ENCODE measurements at places on chromosomes 2 and 18.

GRCh38 chr2:241052677-241053360 is 49.3 kb downstream of the MTERF4 start:
- no peak for DNase-seq

GRCh38 chr2:11681722-11682589 is 12.0 kb upstream of the NTSR2 start:
- peak; percentile 60 for DNase-seq

DNA sequence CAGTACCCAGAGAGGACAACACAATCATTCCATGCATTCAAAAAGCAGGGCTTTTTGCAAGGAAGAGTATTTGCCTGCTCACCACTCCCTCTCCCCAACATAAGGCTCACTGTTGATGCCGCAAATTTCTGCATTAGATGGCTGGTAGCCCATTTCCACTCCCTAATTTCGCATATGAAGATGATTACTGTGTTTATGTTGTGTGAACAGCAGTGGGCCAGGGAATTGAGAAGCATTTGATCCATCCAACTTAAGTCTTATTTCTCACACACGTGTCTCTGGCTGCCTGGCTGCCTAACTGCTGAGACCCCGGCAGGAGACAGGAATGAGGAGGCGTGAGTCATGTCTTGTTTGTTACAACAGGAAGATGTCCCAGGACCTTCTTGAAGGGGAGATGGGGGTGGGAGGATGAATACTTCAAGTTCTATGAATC is 294.1 kb downstream of the ALK start:
- no peak for DNase-seq

DNA sequence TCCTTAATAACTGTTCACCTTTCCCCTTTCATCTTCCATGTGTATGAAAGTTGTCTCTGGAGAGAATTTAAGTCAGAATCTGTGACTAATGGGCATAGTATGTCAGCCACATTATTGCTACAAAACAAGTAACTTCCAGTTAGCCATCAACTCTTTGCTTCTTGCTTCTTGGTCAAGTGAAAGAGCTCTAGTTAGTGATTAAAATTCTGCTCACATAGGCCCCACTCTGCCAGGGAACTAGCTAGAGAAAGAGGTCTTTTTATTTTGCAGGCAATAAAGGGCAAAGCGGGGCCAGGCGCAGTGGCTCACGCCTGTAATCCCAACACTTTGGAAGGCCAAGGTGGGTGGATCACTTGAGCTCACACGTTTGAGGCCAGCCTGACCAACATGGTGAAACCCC is 64.6 kb downstream of the COLEC12 start:
- no peak for DNase-seq

GRCh38 chr18:36294031-36294430 is 3.5 kb upstream of the FHOD3 start:
- no peak for DNase-seq

DNA sequence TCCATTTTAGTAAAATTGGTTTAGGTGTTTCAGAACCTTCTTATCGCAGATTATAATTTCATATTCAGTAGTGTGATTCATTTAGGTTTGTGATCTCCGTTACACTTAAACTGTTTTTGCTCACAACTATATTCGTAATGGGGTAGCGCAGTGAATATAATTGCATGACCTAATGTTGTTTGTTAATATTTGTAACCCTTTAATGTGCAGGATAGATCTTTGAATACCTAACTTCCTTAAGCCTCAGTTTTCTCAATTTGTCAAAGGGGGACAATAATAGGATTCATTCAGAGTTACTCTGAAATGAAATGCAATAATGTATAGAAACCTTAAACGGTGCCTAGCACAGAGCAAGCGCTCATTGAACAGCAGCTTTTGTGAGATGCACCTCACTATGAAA is 558 bp upstream of the ZDBF2 start:
- no peak for DNase-seq

- DNase-seq: no peak
Observed at GRCh38 chr18:54416436-54416835, 58.7 kb downstream of the C18orf54 start.

DNA sequence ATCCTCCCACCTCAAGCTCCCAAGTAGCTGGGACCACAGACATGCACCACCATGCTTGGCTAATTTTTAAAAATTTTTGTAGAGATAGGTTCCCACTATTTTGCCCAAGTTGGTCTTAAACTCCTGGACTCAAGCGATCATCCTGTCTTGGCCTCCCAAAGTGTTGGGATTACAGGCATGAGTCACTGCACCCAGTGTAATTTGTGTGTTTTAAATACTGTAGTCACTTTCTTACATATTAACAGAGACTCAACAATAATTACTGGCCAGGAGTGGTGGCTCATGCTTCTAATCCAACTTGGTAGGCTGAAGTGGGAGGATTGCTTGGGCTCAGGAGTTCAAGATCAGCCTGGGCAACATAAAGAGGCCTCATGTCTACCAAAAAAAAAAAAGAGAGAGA is 293.0 kb downstream of the RDH14 start:
- DNase-seq: no peak

- peak; percentile 58 for DNase-seq
Observed at GRCh38 chr18:45806226-45806625, 19.2 kb upstream of the SIGLEC15 start.

- no peak for DNase-seq
Observed at GRCh38 chr2:177295484-177295883, 31.0 kb upstream of the NFE2L2 start.

DNA sequence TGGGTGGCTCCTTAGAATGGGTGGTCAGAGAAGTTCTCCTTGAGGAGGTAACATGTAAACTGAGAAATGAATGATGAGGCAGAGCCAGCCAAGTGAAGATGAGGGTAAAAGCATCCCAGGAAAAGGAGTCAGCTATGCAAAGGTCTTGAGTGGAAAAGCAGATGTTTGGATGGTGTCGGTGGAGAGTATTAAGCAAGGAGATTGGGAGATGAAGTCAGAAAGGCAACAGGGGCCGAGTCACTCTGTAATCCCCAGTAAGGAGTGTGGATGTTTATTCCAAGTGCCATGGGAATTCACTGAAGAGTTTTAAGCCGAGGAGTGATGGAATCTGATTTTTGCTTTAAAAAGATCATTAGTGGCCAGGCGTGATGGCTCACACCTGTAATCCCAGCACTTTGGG is 3.4 kb upstream of the STAMBP start:
- DNase-seq: no peak

GRCh38 chr2:10413991-10414451 is 34.1 kb downstream of the ODC1 start:
- no peak for DNase-seq

GRCh38 chr2:238728330-238729260 is 119.3 kb upstream of the TWIST2 start:
- no peak for DNase-seq

DNA sequence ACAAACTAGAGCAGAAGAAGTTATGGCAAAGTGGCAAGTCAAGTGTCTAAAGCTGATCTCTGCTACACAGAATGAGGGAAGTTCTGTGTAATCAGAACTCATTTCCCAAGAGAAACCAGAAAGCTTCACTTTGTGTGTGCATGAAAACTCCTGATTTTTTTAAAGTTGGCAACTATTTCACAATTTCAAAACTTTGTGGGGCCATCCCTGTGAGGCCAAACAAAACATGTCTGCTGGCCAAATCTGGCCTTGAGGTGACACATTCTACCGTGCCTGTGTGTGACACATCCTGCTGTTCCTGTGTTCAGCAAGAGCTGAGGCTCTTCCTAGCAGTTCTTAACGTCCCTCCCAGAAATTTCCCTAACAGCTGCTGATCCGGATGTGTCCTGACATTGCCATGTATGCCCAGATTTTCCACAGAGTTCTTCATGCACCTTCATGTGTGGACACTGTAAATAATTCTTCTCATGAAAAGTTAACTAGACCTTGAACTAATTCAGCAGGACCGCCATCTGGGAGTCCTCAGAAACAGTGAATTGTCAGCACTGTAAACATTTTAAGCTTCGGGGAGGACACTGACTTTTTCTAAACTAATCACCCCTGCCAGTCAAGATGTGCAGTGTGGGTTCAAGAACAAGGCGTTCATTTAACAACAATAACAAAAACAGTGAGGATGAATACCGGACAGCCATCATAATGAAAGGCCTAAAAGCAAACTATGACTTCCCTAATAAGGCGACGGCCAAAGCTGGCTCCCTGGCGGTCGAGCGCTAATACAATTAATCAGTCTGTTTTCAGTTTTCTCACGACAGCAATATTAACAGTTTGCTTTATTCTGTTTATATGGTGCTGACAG is 99.0 kb downstream of the PLEKHM3 start:
- peak; percentile 4 for DNase-seq

DNA sequence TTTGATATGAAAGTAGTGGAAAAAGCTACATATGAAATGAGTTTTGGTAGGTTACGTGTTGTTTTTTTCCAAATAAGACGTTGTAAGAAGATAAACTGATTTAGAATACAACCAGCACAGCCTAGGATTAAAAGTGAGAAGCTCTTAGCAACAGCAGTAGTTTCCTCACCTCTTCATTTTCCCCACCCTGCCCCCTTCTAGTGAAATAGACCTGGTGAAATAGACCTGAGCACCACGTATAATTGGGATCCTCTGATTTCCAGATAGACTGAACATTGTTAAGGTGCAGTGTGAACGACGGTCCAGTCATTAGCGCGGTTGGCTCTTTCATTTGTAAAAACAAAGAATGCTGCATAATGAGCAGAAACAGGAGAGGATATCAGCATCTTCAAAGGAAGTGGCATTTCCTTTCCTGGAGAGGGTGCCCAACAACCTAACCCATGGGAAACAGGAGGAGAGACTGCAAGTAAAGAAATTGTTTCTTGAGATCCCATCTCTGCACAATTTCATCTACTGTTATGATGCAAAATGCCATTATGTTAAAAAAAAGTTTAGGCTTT is 114.3 kb downstream of the FIGN start:
- no peak for DNase-seq

GRCh38 chr2:189763908-189764661 is 1.5 kb upstream of the OSGEPL1 start:
- DNase-seq: peak; percentile 45

- DNase-seq: no peak
Observed at GRCh38 chr2:232389327-232389726, 10.8 kb downstream of the ALPP start.

Measured in hematopoietic multipotent progenitor cell treated with erythropoietin and hydrocortisone succinate and interleukin-3 and kit ligand, for 4 days (in vitro differentiated cells).